CD4-positive, alpha-beta T cell (primary cell): ENCODE measurements at places on chromosomes 11 and 22.

GRCh38 chr11:46278387-46279125 is 1.1 kb downstream of the CREB3L1 start:
- DNase-seq = peak; percentile 9

DNA sequence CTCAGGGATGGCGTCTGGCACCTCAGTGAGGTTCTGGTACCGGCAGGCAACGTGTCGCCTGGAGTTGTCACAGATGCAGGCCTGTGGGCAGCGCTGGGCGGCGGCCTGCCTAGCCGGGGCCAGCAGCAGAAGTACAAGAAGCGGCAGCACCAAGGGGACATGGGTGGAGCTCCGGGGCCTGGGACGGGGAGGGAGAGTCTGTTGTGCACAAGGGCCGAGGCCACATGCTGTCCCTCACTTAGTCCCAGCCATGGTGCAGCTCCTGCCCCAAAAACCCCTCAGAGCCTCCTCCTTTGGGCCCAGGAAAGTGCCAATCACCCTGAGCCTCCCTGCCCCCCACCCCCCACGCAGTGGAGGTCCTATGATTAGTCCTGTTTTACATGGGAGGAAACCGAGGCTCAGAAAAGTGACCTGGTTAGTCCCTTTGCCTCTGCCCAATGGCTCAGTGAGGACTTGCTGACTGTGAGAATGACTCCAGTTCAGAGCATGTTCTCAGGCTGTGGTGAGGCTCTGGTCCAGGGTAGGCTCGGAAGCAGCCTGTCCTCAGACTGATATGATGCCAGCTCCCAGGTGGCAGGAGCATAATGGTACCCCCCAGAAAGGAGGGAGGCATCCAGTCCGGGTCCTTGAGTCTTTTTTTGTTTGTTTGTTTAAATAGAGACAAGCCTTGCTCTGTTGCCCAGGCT is 1.1 kb downstream of the CHADL start:
- DNase-seq = no peak

DNA sequence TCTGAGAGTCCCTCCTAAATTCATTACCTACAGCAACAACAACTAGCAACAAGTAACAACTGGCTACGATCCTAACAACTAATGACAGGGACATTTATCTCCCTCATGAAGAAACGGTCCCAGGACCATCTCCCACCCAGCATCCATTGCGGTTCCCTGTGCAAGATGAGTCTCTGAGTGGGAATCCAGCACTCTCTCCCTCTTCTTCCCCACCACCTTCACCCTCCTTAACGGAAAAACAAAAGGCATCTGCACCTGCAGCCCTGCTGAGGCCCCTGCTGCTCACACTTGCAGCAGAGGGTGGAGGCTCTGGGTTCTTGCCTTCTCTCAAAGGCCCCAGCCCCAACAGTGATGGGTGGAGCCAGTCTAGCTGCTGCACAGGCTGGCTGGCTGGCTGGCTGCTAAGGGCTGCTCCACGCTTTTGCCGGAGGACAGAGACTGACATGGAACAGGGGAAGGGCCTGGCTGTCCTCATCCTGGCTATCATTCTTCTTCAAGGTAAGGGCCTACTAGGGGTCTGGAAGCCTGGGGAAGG is at the start of gene CD3G:
TSS of gene CD3G (plus strand) at position 364 of the 535 bp plus-strand sequence. CDS start at position 444, 80 bp downstream.
- DNase-seq = peak; percentile 77

DNA sequence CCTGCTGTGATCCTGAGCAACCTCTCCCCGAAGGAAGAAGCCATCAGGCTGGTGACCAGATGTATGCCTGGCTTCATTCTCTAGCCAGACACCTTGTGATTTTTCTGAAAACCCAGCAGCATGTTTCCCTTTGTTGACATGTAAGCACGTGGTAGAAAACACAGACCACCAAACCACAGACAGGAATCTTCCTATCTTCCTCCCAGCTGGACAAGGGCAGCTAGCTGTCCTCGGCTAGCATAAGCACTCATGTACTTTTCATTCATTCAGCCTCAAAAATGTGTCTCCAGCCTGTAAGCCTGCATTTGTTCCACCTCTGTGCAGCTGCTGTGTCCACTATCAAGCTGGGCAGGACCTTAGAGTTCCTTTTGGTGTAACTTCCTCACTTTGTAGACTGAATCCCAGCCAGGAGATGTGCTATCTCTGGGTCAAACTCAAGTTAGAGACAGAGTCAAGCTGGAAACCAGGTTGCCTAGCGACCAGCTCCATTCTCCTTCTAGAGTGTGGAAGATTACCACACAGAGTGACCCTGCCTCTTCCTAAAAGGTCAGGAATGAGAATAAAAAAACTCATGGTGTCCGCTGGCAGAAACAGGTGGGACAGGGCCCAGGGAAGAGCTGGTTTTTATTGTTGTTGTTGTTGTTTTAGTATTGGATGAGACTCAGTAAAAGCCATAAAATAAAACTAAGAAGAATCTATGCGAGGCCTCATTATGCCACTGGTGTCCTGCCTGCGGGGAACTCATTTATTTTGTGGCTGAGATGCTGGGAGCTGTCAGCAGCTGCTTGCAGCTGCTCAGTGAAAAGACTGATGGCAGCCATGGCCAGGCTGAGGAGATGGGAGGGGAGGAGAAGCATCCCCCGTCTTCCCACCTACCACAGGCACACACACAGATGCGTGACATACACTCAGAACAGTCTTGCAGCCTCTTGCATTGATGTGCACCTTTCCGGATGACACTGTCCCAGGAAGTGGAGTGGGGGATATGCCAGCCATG is 7.4 kb upstream of the CLMP start:
- DNase-seq = no peak

DNA sequence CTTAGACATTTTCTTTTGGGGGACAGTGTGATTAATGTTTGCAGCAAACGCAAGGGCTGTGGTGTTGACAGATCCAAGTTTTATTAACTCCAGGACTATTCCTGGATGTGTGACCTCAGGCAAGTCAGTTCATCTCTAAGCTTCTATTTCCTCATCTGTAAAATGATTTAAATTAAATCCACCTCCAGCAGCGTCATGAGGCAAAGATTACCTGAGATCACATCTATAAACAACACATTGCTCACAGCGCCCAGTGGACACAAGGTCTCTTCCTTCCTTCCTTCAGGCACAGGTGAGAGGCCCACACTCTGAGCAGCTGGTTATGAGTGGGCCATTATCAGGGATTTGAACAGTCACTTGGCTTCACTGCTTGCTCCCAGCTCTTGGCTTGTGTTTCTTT is 111.2 kb upstream of the RASSF10 start:
- DNase-seq = no peak

GRCh38 chr11:88345949-88346348 is 8.4 kb upstream of the CTSC start:
- no peak for DNase-seq

GRCh38 chr11:117094776-117095175 is 3.5 kb downstream of the SIK3 start:
- DNase-seq = no peak

GRCh38 chr11:72924568-72925190 is 110.5 kb downstream of the ATG16L2 start:
- DNase-seq = peak; percentile 53

DNA sequence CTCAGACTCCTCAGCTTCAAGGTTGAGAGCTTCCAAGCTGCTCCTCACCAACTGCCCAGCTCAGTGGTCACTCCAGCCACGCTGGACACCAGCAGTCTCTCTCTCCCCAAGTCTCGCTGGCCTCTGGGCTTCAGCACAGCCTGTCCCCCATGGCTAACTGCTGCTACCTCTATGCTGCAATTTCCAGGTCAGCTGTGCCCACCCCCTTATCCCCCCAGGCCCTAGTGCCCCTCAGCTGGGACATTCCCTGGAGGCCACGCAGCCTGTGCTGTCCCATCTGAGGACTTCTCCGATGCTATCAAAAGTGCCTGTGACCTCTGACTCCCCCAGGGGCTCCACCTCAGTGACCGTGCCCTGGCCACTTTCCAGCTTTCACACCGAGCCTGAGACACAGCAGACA is 37.5 kb upstream of the PHF21B start:
- DNase-seq = no peak

DNA sequence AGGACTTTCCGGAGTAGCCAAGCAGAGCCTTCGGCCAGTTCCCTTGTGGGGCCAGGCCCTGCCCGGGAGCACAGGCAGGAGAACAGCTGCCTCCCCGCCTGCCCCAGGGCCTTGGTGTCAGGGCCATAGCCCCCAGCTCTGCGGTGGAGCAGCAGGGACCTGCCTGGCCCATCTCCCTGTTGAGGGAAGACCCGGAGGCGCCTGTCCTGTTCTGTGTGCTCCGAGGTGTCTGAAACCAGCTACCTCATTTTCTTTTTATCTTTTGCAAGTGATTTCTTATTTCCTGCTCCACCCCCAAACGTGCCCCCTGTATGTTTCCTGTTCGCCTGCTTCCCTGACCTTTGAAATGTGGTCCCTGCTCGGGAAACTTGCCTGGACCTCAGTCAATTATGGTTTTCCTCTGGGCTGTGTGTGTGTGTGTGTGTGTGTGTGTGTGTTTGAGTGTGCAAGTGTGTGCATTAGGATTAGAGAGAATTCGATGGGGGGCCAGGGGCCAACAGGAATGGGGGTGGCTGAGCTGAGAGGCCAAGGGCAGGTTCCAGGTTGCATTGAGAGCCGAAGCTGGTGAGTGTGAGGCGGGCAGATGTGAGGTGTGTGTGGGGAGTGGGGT is 19.1 kb downstream of the LRP5 start:
- no peak for DNase-seq

DNA sequence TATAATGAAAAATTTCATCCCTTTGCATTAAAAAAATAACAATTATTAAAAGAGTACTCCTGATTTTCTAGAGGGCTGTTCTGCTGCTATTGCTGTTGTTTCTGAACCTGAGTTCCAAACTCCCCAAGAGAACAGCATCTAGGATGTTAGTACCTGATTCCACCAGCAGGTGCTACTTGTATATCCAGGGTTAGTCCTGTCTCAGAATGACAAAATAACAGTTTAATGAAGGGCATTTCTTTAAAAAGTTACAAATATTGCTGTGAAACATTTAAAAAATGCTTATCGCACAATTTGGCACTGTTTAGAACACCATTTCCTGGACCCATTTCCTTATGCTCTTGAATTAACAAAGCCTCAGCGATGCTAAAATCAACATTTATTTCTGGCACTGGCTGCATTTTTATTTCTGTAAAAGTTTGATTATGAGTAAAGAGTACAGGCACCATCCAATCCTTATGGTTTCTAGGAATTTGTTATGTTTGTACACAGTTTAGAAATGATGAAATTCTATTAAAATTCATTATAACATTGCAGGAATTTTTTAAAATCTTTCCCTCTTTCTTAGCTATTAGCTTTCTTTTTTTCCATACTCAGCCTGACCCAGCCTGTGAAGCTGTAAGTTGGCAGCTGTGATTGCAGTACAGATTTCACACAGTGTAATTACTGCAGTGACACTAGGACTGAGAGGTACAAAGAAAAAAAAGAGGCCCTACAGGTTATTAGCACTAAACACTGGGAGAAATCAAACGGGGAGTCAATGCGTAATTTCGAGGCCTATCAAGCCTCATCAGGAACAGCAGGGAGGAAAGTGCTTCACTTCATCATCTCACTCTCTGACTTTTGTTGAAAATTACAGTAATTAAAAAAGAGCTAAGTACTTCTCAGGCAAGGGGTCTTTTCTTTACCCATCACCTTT is 208.8 kb downstream of the DCDC1 start:
- DNase-seq = no peak

DNA sequence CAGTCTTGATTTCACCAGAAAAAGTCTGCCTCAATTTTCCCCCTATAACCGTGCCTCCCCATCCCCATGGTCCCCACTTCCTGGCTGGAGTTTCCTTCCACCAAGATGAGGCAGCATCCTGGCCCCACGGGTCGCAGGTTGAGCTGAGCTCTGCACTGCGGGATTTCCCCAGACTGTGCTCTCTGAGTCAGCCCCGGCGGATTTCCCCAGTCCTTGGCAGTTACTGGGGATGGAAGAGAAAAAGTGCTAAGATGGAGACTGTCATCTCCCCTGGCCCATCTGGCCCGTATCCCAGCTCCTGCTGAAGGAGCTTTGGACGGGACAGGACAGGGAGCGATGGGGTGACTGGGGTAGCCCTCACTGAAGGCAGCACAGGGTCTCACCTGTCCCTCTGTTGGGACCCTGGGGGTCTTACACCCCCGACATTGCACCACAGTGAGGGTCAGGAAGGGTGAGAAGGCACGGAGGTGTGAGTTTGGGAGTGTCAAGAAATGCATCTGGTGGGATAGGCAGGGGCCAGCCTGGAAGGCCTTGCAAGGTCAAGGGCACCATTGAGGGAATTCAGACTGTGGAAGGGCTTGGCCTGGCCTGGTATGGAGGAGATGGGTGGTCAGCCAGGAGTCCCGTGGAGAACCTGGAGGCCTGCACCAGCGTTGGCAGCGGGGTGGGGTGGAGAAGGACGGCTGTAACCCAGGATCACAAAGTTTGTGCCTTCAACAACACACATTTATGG is 36.5 kb downstream of the NADSYN1 start:
- DNase-seq = no peak

- no peak for DNase-seq
These were observed 5.0 kb downstream of the ASCL2 start for GRCh38 chr11:2265396-2265795.

DNA sequence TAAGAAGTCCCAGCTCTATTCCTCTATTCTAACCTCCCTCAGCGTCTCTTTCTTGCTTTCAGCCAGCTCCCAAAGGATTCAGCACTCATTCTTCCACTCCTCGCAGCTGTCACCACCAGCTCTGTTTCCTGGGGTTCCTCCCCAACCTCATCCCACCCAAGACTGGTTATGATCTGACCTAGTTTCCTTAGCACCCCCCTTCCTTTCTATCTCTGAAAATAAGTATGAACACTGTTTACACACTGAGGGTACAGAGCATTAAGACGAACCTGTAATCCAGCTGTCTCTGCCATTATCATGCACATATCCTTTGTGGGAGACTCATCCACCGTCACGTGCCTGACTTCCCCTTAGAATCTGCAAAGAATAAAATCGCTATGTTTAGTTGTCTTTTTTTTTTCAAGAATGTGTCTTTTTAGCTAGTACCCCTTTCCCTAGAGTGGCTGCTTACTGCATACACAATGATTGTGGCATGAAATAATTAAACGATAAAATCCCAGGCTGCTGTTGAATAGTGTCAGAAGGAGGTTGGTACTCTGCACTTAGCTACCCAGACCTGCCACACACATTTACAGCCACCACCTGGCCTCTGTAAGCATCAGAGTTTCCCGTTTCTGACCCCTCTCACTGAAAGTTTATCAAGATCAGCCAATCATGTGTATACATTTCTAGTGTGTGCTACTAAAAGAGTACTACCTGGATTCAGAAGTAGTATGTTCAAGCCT is 26.9 kb upstream of the CSTF3 start:
- no peak for DNase-seq

GRCh38 chr11:59262177-59262818 is 49.6 kb upstream of the MPEG1 start:
- no peak for DNase-seq

DNA sequence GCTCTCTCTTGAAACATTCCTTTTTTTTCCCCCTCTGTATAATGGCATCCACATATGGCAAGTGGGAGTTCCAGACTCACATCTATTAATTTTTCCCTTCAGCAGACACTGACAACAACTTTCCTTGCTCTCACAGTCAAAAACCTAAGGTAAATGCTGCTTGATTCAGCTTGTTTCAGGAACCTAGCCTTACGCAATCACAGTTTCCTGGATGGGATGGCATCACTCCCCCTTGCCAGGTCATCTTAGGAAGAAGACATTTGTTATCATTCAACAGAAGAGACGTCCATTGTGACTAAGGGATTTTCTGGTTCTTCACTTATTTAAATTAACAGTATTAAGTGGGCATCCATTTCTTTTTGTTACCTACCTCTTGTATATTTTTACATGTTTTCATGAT is 112.0 kb upstream of the PDGFD start:
- no peak for DNase-seq

GRCh38 chr22:25012741-25013143 is 60.2 kb downstream of the KIAA1671 start:
- no peak for DNase-seq

- no peak for DNase-seq
These were observed 21.8 kb upstream of the CDC42EP2 start for GRCh38 chr11:65292890-65293289.

- DNase-seq = no peak
These were observed 21.1 kb downstream of the LRRC10B start for GRCh38 chr11:61529537-61530225.
